ENCODE measurements at places on chromosomes 12 and 14. TPM values are rescaled to one million over a fixed set of nuclear protein-coding genes. Genes with fewer than 3 reads are reported as not detected.

DNA sequence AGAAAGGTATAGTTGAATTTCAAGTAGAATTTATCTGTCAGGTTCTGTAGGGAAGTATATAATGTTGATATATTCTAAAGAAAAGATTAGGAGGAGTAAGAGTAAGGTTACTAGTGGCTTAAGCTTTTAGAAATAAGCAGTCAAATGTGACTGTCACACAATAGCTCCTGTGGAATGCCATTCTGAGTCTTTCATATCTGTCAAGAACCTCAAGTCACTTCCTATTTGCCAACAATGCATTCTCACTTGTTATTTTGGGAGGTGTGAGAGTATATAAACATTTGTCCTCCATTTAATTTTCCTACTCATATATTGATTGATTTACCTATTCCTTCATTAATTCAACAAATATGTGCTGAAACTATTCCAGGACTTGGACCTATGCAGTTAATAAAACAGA is 11.7 kb downstream of the CLEC9A start:
- DNase-seq: no peak
- no peak overlapping the region for H3K27ac ChIP-seq
- H3K4me3 ChIP-seq: no peak overlapping the region
- H3K4me1 ChIP-seq: no peaks in the 10 kb centered on the region
- no peaks in the 10 kb centered on the region for H3K36me3 ChIP-seq
- H3K27me3 ChIP-seq: no peaks in the 10 kb centered on the region

DNA sequence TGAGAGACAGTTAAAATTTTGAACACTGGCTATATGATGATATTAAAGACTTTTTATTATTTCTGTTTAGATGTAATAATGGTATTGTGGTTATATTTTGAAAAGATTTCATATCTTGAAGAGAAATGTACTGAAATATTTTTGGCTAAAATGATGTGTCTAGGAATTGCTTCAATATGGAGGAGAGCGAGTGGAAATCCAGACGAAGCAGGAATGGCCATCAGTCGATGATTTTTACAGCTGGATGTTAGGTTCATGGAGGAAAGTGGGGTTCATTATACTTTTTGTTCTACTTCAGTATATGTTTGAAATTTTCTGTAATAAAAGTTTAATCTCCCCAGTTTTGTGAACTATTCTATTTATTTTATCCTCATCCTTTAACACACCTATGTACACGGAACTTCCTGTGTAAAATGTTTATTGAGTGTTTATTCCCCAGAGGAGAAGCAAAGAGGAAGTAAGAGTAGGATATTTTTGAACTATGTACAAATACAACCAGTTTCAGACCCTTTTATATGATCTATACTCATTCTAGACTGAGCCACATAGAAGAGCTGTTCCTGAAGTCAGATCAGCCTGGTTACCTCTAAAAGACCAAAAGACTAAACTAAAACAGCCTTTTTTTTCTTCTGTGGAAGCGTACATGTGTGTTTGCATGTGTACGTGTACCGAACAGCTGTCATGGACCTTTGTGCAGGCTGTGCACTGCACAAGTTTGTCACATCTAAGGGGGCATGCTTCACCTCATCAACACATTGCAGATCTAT is 211.0 kb upstream of the NUDT4 start:
- H3K27ac ChIP-seq: no peak overlapping the region
- no peaks in the 10 kb centered on the region for H3K4me1 ChIP-seq

DNA sequence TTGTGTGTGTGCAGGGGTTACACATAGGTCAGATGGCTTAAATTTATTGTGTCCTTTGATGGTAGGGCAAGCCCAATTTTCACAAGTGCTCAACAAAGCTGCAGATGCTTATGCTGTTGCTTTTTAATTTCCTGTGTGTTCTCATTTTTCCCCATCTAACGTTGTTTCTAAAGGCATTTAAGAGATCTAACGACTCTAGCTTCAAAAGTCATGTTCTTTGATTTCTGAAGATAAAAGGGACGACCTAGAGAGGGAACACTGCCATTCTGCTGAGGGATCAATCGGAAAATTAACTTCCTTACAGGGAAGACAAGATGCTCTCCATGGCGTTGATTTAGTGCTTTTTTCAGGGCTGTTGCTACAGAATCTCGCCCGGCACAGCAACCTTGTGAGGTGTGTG is 79.0 kb upstream of the GNG2 start:
- no peaks in the 10 kb centered on the region for H3K27me3 ChIP-seq
- no peak overlapping the region for H3K27ac ChIP-seq

GRCh38 chr12:6961278-6961694 is 9.2 kb downstream of the PHB2 start:
- H3K36me3 ChIP-seq: no peaks in the 10 kb centered on the region
- DNase-seq: peak; percentile 84
- H3K27me3 ChIP-seq: no peaks in the 10 kb centered on the region
- peak overlapping the region; percentile 28 for H3K4me3 ChIP-seq
- H3K4me1 ChIP-seq: peaks cover 3% of the 10 kb centered on the region

GRCh38 chr14:56555921-56556570 is 23.6 kb upstream of the TMEM260 start:
- no peaks in the 10 kb centered on the region for H3K36me3 ChIP-seq
- H3K4me3 ChIP-seq: no peak overlapping the region
- DNase-seq: no peak
- no peaks in the 10 kb centered on the region for H3K4me1 ChIP-seq

DNA sequence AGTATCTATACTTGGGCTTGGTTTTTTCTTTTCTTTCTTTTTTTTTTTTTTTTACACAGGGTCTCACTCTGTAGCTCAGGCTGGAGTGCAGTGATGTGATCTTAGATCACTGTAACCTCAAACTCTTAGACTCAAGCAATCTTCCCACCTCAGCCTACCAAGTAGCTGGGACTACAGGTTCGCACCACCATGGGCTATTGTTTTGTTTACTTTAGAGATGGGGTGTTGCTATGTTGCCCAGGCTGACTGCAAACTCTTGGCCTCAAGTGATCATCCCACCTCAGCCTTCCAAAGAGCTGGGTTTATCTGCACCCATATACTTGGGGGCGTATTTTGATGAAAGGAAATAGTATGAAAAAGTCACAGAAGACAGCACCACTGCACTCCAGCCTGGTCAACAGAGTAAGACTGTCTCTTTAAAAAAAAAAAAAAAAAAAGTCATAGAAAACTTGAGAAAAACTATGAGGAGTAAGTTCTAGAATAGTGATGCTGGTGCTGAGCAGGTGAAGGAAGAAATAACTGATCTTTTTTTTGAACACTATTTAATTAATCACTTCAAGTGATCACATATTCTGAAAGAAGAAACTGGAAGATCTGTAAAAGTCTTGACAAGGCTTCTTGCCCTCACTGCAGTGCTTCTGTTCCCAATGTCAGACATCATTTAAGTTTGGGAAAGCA is 53.8 kb upstream of the NPFF start:
- H3K4me1 ChIP-seq: peaks cover 9% of the 10 kb centered on the region
- H3K27ac ChIP-seq: no peak overlapping the region
- DNase-seq: no peak
- H3K27me3 ChIP-seq: no peaks in the 10 kb centered on the region

GRCh38 chr12:78898416-78898815 is 33.8 kb downstream of the SYT1 start:
- H3K4me3 ChIP-seq: no peak overlapping the region
- no peaks in the 10 kb centered on the region for H3K27me3 ChIP-seq
- no peak overlapping the region for H3K27ac ChIP-seq
- peak; percentile 43 for DNase-seq

Gene REC8
- total RNA-seq: 9.5 TPM

Gene CFAP73
- total RNA-seq: not detected

GRCh38 chr12:79982086-79983062 is 47.5 kb upstream of the PPP1R12A start:
- no peak overlapping the region for H3K27ac ChIP-seq
- DNase-seq: no peak
- no peak overlapping the region for H3K4me3 ChIP-seq
- no peaks in the 10 kb centered on the region for H3K36me3 ChIP-seq
- no peaks in the 10 kb centered on the region for H3K27me3 ChIP-seq

Gene PLEKHD1
- total RNA-seq: 0.24 TPM

Gene MLXIP
- 23.2 TPM for total RNA-seq

DNA sequence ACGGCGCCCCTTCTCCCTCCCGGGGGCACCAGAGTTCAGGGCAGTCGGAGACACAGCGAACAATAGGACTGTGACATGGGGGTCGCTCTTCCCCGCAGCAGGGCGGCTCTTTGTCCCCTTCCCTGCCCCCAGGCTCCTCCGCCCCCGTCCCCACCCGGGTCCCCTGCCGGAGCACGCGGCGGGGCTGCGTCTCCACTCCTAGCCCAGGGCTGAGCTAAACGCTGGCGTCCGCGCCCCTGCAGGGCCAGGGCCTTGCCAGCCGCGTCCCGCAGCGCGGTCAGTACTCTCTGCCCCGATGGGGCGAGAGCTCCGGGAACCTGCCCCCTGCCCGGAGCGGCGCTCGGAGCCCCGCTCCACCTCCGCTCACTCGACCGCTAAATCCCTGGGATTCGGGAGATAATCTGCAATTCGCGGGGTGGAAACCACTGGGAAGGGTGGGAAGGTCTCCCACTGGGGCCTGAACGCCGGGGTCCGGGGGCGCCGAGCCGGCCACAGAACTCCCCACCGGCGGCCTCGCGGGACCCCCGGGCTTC is 825 bp upstream of the CCDC85C start:
- H3K27me3 ChIP-seq: no peaks in the 10 kb centered on the region
- H3K27ac ChIP-seq: peak overlapping the region; percentile 92
- peak; percentile 35 for DNase-seq
- no peaks in the 10 kb centered on the region for H3K36me3 ChIP-seq
- H3K4me1 ChIP-seq: peaks cover 27% of the 10 kb centered on the region

DNA sequence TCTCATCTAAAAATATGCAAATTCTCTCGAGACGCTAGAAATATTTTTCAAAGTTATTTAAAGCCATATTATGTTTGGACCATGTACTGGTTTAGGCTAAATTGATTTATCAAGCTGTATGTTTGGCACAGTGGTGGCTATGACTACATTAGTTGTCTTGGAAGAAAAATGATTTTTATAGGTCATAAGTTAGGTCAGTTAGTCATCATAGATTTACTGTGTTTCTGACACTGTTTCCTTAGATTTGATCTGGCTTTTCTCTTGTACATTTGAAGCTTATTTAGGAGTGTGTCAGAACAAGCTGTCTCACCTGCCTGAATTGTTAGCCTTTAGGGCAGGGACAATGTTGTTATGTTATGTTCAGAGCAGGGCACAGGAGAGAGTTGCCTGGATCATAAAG is 161.1 kb upstream of the FBXO33 start:
- H3K36me3 ChIP-seq: no peaks in the 10 kb centered on the region
- no peaks in the 10 kb centered on the region for H3K27me3 ChIP-seq
- no peak for DNase-seq
- H3K4me3 ChIP-seq: no peak overlapping the region
- H3K4me1 ChIP-seq: no peaks in the 10 kb centered on the region
- no peak overlapping the region for H3K27ac ChIP-seq

GRCh38 chr12:49094160-49094974 is at the start of gene DHH:
TSS of gene DHH (minus strand) at chr12:49094801. CDS start at chr12:49094512, 289 bp downstream.
- peak; percentile 40 for DNase-seq
- H3K27ac ChIP-seq: no peak within 1 kb of the TSS
- peaks cover 22% of the 10 kb centered on the region for H3K4me1 ChIP-seq

GRCh38 chr12:2287151-2287550 is 234.4 kb downstream of the CACNA1C start:
- no peak overlapping the region for H3K4me3 ChIP-seq
- peaks cover 27% of the 10 kb centered on the region for H3K4me1 ChIP-seq
- DNase-seq: no peak

GRCh38 chr12:55629058-55629841 is 7.4 kb upstream of the OR10P1 start:
- H3K4me1 ChIP-seq: no peaks in the 10 kb centered on the region
- no peak overlapping the region for H3K4me3 ChIP-seq
- DNase-seq: no peak
- no peaks in the 10 kb centered on the region for H3K27me3 ChIP-seq
- no peaks in the 10 kb centered on the region for H3K36me3 ChIP-seq

Data from uterus (tissue), 4 donors.